ENCODE measurements at places on chromosomes 4 and X.

DNA sequence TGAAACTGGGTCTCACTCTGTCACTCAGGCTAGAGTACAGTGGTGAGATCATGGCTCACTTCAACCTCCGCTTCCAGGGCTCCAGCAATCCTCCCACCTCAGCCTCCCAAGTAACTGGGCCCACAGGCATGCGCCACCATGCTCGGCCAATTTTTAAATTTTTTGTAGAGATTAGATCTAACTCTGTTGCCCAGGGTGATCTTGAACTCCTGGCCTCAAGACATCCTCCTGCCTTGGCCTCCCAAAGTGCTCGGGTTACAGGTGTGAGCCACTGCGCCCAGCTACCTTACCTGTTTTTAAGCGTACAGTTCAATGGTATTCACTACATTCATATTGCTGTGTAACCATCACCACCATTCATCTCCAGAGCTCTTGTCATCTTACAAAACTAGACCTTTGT lies 41.5 kb downstream of the ING2 start:
- no peak for DNase-seq

- DNase-seq = no peak
Observed at GRCh38 chr4:163966612-163967011, 472.1 kb downstream of the TMA16 start.

GRCh38 chr4:188262464-188262863 lies 123.2 kb downstream of the TRIML1 start:
- DNase-seq = no peak

DNA sequence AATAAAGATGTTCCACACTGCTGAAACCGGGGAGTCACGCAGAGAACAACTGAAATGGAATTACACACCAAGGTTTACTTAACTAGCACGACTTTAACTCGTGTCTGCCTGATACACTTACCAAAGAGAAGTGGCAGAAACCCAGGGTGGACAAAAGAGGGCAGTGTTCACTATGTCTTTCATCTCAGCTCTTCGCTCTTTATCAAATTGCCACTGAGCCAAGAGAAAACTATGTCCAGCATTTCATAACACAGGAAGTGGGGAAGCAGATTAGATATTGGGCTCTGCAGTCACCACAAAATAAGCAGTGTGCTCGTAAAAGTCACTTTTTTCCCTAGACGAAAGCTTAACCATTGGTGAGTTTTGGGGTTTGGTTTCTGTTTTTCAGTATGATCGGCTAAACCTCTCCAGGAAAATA lies 155.7 kb downstream of the CHIC2 start:
- peak; percentile 69 for DNase-seq

DNA sequence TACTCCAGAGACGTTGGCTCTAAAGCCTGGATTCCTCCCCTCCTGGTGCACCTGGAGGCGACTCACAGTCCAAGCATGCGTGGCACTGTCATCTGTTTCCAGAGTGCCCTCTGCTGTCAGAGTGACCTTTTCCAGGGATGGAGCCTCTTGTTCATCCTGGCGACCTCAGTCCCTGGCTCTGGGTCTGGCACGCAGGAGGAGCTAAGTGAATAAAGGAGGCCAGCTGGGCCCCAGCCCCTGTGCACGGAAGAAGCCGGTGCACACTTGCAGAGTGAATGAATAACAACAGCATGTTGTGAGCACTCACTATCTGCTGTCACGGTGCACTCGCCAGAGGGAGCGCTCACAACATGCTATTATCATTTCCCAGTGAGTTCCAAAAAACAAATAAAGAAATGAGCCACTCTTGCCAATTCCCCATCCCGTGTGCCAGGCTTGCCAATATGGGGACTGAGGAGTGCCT lies 27.8 kb upstream of the PSAPL1 start:
- peak; percentile 51 for DNase-seq

GRCh38 chrX:8755116-8755515 lies 23.2 kb upstream of the ANOS1 start:
- DNase-seq = peak; percentile 73

DNA sequence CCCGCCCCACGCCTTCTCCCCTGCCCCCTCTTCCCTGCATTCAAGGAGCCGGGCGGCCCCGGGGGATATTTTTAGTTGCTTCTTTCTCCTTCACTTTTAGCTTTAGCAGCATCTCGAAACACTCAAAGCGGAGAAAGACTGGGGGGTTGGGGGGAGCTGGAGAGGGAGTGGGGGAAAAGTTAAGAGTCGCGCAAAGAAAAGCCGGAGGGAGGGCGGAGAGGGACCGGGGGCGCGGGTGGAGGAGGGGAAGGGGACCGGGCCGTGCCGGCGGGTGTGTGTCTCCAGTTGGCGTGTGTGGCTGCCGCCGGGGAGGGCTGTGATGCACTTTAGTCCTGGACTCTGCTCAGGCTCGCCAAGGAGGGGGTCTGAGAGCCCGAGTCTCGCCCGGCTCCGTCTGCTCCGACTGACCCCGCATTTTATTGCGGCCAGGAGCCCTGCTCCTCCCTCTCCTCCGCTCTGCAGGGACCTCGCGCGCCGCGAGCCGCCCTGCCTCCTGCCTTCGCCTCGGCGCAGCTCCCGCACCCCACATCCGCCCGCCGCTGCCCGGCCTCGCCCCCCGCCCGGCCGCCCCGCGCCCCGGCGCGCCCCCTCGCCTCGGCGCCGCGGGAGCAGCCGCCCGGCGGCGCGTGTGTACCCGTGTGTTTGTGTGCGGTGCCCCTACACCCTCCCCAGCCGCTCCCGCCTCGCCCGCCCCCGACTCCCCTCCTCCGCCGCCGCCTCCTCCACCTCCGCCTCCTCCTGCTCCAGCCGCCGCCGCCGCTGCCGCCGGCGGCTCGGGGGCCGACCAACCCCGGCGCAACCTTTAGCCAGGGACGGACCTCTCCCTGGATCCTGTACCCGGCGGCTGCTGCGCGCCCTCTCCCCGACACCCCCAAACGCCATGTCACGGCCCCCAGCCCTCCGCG lies 1.4 kb downstream of the ZNF827 start:
- peak; percentile 60 for DNase-seq

DNA sequence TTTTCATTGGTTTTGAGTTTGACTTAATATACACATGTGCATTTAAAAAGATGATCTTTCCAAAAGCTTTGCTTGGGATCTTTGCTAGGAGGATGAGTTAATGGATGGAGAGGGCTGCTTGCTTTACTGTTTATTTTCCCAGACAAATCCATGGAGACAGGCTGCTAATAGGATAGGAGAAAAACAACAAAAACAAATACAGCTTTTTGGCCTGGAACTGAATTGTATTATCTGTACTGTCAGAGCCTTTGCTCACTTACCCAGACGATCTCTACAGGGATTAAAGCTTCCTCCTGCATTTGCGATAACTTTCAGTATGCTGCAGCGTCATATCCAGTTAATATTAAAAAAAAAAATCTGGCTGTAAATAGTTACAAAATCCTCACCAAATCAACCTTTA lies 190.8 kb upstream of the NUDT6 start:
- DNase-seq = no peak

- no peak for DNase-seq
Observed at GRCh38 chrX:1883772-1884171, 268.9 kb downstream of the ASMT start.

- DNase-seq = no peak
Observed at GRCh38 chr4:159227378-159227777, 124.5 kb downstream of the RAPGEF2 start.

GRCh38 chrX:6384371-6384770 lies 150.5 kb downstream of the VCX3A start:
- no peak for DNase-seq

DNA sequence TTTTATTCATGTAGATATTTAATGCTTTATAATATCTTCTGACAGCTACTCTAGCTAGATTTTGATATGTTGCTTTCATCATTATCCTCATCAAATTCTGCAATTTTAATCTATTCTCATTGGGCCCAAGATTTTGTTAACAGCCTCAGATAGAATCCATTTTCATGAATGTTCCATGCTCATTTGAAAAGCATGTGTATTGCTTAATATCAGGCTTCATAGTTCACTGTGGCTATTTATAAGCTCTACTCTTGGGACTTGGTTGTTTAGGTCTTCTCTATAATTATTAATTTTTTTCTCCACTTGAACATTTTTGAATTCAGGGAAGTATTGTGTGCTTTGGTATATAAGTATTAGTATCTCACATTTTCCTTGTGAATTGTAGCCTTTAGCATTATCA lies 41.8 kb downstream of the RAB40A start:
- no peak for DNase-seq

GRCh38 chr4:36196145-36196913 lies 48.0 kb downstream of the ARAP2 start:
- DNase-seq = no peak

GRCh38 chr4:83180431-83180968 lies 66.0 kb upstream of the PLAC8 start:
- DNase-seq = no peak

DNA sequence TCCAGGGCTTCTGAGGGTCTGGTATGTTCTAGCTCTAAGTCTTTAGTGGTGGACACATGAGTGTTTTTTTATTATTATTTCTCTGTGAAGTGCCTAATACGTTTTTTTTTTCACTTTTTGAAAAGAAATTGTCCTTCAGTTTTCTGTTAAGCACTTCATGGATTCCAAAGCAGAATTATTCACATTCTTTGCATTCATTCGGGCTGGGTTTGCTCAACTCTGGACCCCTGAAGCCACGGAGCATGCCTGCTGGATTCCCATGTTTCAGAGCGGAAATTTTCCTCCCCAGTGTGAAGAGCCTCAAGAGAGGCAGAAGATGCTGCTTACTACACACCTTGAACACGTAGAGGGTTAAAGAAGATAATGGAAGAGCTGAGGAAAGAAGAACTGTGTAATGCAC lies 107.5 kb downstream of the EGF start:
- peak; percentile 57 for DNase-seq

- peak; percentile 99 for DNase-seq
Observed at GRCh38 chr4:26319467-26319948, 1.3 kb upstream of the RBPJ start.

- no peak for DNase-seq
Observed at GRCh38 chr4:2459589-2460349, 9.1 kb upstream of the RNF4 start.

GRCh38 chr4:168540086-168540485 lies 43.2 kb downstream of the PALLD start:
- DNase-seq = no peak

GRCh38 chrX:132094164-132094563 lies 33.7 kb downstream of the FRMD7 start:
- DNase-seq = no peak

GRCh38 chrX:94814216-94814615 lies 1140.2 kb downstream of the FAM133A start:
- no peak for DNase-seq

DNA sequence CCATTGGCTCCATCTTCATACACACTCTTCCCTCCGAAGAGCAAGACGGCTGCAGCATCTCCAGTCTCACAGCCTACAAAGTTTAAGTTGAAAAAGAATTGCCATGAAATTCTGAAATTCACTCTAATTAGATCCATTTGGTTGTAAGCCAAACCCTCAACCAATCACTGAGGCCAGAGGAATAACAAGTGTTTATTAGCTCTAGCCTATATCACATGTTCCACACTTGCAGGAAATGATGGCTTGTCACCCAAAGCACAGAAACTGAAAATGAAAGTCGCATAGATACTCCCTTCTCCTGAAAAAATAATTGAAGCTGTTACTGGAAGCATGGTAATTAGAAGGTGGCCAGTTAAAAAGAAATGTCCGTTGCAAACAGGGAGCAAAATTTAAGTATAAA lies 1071.8 kb downstream of the CCSER1 start:
- no peak for DNase-seq

DNA sequence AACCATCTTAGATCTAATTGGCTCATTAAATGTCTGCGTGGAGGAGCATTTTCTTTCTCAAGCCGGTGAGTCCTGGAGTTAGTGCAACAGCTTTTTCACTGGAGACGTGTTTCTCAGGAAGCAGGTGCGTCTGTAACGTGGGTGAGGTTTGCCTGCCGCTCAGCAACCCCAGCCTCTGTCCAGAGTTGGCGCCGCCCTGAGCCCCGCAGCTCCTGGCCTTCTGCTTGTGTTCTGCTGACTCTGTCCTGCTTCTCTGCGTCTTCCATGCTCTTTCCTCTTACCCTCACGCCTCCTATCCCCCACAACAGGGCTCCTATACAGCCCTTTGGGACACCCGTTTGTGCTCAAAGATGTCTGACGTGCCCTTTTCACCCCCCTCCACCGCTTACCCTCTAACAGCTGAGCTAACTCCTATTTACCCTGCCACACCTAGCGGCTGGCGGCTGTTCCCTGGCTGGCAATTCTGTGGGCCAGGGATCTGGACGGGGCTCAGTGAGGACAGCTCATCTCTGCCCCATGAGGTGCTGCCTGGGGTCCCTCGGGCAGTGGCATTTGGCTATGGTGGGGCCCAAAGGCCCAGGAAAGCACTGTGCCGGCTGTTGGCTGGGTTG lies 18.8 kb downstream of the DOK7 start:
- no peak for DNase-seq

DNA sequence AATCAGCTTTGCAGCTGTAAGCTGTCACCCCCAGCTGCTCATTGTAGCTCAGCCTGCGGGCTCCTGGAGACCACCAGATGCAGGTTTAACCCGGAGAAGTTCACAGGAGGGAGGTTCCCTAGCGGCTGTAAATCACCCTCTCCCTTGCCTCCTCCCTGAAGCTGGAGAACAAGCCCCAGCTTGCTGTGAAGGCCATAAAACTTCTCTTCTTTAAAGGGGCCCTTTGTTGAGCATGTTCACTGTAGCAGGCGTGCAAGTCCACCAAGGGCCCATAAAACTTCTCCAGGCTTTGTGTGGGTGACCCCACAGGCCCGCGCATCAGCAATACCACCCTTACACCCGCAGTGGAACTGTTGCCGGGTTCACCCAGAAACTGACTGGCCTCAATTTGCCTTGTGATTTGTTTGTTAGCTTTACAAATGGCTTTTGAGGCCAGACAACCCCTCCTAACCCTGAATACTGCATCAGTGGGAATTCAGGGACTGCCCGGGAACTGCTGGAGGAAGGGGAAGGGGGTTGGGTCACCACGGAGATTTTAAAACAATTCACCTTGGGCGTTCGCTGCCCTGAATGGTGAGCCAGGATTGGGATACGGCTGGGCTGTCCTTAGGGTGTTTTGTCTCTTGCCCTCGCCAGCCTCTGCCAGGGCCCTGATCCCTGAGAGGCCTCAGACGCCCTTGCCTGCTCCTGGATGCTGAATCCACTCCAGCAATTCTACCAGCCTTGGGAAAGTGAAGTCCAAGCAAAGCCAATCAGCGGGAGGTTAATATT lies 49.5 kb upstream of the ATP6AP2 start:
- DNase-seq = peak; percentile 1

- no peak for DNase-seq
Observed at GRCh38 chrX:3699821-3700381, 13.5 kb downstream of the PRKX start.

DNA sequence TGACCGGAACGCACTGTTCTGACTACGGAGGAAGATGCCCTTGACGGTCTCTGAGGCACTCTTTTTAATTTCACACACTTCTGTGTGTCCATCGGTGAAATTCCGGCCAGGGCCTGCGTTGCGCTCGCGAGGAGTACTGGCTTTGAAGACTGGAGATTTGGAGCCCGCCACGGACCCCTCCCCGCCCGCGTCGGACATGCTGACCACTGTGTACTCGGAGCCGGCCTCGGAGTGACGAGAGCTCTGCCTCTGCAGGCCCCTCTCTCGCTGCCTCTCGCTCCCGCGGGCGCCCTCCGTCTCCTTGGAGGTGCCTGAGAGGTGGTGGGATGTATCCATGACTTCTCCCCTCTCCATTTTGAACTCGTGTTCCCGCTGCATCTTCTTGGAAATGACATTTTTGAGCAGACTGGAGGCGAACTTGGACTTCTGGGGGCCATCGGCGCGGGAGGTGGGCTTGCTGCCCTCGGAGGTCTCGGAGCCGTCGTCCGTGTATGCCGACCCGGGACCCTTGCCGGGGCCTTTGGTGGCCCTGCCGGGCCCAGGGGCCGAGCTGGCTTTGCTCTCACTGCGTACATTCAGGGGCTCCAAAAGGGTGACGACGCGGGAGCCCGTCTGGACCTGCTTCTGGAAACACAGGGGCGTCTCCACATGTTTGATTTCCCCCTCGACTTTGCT lies 5.7 kb downstream of the C4orf54 start:
- no peak for DNase-seq

Data from GM23338 (cell line).